Effector CD4-positive, alpha-beta T cell (primary cell): ENCODE measurements at places on chromosomes 2 and 18.

- no peak for DNase-seq
These were observed 153.8 kb upstream of the ACAA2 start for GRCh38 chr18:49967171-49967570.

- DNase-seq: no peak
These were observed 104.3 kb downstream of the TTC27 start for GRCh38 chr2:32732120-32732519.

DNA sequence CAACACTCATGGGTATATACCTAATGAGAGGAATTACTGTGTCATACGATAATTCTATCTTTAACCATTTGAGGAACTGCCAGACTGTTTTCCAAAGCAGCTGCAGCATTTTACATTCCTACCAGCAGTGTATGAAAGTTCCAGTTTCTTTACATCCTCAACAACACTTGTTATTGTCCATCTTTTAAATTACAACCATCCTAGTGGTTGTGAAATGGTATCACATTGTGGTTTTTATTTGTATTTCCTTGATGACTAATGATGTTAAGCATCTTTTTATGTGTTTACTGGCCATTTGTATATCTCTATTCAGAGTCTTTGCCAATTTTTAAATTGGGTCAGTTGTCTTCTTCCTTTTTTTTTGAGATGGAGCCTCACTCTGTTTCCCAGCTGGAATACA, 4.0 kb upstream of the CKAP2L start:
- no peak for DNase-seq

DNA sequence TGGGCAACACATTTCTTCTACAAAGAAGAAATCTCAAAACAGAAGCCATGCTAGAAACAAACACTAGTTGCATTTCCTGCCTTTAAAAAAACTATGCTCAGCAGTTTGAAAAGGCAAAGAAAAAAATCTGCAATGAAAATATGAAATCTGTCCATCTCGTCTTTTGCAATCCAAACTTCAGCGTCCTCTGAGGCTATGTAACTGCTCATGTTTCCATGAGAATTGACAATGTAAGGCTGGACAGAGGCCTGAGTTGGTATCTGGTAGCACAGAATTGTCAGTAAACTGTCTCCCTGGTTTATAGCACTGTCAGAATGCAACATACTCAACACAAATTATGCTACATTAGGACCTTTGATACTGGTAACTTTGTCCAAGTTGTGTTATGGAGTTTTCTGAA, 429.9 kb downstream of the ARHGAP15 start:
- no peak for DNase-seq

DNA sequence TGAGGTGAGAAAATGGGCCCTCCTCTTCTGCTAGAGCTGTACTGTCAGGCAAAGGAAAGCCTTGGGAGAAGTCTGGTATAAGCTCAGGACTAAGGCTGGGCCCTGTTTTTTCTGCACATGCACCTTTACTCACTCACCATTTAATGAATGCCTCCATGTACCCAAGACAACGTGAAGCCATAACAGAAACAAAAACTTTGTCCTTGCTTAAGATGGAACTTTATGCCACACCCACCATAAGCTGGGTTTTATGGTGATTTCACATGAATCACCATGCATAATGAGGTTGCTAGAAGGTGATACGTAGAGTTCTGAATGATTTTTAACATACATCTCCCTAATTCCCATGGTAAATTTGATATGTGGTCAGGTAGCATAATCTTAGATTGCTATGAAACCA, 63.7 kb upstream of the CYP26B1 start:
- no peak for DNase-seq

DNA sequence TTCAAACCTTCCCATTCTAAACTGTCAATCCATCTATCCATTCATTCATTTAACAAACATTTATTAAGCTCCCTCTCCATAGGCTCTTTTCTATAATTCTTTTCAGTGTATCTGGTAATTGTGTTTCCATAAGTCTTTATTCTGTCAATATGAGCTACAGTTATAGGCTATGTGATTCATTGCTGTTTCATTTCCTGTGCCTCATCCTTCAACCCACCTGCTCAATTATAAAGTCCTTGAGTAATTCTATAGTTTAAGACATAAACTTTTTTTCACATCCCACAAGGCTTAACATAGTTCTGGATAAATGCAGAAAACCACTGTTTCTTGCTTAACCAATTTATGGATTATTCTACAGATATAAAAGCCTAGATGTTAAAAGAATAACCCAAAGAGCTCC, 84.2 kb upstream of the PIK3C3 start:
- DNase-seq: no peak

GRCh38 chr2:137910641-137911040, 53.6 kb upstream of the HNMT start:
- no peak for DNase-seq

DNA sequence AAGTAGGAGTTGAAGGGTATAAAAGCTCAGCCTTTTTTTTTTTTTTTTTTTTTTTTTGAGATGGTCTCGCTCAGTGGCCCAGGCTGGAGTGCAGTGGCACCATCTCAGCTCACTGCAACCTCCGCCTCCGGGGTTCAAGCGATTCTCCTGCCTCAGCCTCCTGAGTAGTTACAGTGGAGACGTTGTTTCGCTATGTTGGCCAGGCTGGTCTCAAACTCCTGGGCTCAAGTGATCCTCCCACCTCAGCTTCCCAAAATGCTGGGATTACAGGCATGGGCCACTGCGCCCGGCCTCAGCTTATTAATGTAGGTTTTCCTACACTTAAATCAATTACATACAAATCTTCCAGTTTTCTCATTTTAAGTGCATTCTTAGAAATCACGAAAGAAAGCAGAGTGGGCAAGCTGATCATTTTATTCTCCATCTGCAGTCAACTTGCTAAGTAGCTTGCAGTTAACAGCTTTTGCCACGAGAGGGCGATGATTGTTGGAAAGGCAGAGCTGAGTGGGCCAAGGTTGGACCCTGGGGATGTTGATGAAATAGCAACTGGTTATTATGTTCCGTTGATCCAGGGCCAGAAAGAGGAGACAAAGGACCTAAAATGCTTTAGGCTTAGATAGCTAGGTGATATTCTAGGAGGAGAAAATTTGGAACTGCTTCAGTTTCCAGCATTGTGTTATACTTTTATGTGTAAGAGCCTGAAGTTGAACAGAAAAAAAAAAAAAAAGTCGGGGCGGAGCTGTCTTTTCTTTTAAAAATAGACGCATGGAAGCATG, 234.4 kb upstream of the EPAS1 start:
- peak; percentile 53 for DNase-seq

- DNase-seq: no peak
These were observed 17.5 kb upstream of the CDC42EP3 start for GRCh38 chr2:37688771-37689468.

DNA sequence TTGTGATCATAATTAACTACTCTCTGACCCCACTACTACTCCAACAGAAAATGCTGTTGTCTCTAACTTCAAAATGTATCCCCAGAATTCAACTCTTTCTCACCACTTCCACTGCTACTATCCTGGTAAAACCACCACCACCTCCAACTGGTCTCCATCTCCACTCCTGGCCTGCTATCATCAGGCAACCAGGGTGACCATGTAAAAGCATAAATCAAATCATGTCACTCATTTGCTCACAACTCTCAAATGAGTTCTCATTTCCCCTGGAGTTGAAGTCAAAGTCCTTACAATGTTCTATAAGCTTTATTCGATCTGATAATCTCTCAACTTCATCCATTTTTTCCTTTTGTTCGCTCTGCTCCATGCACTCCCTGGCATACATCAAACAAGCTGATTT, 24.6 kb downstream of the CUL3 start:
- DNase-seq: no peak

GRCh38 chr2:230942371-230942770, 17.3 kb upstream of the GPR55 start:
- DNase-seq: no peak

- no peak for DNase-seq
These were observed 48.3 kb downstream of the WDFY1 start for GRCh38 chr2:223896833-223897311.

DNA sequence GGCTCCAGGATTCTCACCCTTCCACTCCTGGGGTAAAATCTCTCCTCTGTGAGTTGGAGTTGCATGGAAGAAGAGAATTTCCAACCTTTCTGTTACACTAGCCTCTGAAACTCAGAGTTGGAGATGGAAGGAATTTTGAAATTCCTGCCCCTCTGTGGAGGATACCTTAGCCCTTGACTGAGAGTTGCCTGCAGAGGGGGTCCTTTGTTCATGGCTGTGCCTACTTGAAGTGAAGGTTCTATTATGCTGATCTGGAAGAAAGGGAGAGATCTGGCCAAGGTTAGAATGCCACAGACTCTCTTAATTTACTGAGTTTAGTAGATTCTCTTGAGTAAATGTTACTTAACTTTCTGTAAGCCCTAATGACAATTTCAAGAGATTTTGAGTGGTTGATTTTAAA, 626.6 kb upstream of the GYPC start:
- no peak for DNase-seq

GRCh38 chr2:8125741-8126711, 555.8 kb upstream of the ID2 start:
- DNase-seq: no peak

- no peak for DNase-seq
These were observed 18.5 kb upstream of the CCNT2 start for GRCh38 chr2:134900151-134900550.

DNA sequence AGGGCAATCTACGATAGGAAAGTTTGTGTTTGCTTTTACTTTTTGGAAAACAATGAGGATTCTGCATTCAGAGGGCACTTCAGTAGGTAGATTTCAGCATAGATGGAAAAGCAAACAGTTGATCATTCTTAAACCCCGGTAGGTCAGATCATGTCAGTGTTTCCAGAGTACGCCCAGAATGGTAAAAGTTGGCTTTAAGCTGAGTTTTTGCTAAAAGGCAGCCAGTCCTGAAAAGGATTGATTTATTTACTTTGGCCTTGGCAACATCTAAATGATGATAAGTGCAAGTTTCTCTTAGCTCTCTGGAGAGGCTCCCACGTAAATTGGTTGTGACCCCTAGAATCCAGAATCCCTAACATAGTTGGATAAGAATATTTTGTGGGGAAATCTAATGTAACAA, 168.0 kb downstream of the DIS3L2 start:
- DNase-seq: no peak

DNA sequence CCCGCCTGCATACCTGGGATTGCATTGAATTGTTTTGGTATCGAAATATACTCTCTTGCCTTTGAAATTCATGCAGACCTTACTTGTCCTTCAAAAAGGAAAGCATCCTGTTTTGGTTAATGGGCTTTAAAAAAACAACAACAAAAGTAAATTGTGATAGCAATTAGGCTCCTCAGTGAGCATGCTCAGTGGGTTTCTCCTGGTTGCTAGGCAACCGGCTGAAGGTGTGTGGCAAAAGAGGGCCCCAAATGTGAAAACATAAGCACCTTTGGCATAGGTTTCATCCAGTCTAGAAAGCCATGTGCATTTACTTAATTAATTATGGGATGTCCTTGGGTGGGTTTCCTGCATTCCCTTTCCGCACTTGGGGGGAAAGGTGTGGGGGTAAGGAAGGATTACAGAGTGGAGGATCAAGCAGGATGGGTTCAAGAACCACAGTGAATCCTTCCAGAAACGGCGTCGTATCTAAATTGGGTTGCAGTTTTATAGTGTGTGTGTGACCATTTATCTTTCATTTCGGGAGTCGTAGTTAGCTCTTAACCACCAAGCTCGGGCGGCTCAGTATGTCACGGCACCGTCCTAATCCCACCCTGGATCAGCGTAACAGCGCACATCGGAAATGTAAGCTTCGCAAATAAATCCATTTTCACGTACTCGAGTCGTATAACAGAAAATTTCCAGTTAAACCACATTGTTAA, 274.9 kb upstream of the TCF4 start:
- DNase-seq: no peak

GRCh38 chr2:224952936-224953657, 89.2 kb downstream of the DOCK10 start:
- no peak for DNase-seq

- no peak for DNase-seq
These were observed 109.5 kb downstream of the CDC42EP3 start for GRCh38 chr2:37561615-37562569.

DNA sequence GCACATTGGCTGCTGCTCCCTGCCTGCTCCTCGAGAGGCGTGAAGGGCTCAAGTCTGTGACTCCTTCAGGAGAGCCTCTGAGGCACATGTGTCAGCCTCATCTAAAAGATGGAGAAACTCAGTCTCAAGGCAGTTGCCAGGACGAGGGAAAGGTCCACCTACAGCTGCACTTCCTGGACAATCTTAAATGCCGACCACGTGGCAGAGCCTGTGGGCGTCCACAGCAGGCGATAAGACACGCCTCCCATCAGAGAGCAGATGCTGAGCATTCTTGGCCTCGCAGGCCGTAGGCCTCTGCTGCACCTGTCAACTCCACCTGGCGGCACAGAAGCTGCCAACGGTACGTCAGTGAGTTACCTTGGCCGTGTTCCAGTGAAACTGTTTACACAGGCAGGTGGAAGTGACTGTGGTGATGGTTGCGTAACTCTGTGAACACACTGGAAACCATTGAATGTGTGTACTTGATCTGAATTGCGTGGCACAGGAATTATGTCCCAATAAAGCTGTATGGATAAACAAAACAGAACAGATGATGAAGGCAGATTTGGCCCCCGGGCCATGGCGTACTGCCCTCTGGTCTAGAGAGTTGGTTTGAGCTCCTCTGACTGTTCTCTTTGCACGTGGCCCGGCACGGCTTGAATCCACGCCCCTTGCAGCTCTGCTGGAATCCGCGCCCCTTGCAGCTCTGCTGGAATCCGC, 114.5 kb downstream of the RNF144A start:
- peak; percentile 29 for DNase-seq

DNA sequence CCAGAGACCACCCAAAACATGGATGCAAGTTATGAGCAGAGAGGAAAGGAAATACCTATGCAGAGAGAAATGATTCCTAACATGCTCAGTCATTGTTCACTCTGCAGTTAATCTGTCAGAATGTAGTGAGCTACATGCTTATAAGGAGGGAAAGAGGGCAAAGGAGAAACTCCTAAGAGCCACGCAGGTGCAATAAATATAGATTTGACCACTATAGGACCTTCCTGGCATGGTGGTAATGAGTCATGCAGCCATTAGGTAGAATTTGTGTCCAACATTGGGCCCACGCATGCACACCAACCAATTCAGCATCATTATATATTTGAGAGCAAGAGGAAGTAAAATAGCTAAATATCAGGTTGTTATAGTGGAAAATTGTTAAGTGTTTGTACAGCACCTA, 699.9 kb downstream of the DSC3 start:
- no peak for DNase-seq

GRCh38 chr18:42936289-42936688, 179.2 kb downstream of the RIT2 start:
- no peak for DNase-seq

- no peak for DNase-seq
These were observed 21.8 kb upstream of the DNAJC27 start for GRCh38 chr2:24993406-24994145.

GRCh38 chr2:1606046-1606400, 138.3 kb downstream of the PXDN start:
- DNase-seq: no peak

- no peak for DNase-seq
These were observed 154.1 kb downstream of the DPP4 start for GRCh38 chr2:161919873-161920272.
